ENCODE measurements at places on chromosomes 7 and 10.

DNA sequence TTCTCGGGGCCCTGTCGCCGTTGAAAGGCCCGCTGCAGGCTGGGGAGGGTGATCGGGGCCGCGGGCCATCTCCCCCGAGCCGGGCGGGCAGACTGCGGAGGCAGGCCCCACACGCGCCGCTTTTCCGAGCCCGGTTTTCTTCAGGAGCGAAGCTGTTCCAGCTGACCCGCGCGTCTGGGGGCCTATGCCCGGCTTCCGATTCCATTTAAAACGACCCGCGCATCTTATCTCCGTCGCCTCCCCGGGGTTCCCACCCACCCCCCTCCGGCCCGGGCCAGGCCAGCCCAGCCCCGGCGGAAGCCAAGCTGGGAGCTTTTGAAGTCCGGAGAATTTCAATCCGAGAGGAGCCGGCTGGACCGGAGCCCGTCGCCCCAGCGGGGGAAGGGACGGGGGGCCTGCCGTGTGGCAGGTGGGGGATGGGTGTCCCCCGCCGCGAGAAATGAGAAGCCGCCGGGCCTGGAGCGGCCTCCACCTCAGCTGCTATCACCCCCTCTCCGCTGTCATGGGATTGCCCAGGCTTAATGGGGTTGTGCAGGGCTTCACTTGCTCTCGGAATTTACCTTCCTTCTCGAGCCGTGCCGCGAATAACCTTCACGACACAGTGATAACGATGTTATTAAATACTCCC, 3.1 kb upstream of the EVX1 start:
- no peak for DNase-seq

DNA sequence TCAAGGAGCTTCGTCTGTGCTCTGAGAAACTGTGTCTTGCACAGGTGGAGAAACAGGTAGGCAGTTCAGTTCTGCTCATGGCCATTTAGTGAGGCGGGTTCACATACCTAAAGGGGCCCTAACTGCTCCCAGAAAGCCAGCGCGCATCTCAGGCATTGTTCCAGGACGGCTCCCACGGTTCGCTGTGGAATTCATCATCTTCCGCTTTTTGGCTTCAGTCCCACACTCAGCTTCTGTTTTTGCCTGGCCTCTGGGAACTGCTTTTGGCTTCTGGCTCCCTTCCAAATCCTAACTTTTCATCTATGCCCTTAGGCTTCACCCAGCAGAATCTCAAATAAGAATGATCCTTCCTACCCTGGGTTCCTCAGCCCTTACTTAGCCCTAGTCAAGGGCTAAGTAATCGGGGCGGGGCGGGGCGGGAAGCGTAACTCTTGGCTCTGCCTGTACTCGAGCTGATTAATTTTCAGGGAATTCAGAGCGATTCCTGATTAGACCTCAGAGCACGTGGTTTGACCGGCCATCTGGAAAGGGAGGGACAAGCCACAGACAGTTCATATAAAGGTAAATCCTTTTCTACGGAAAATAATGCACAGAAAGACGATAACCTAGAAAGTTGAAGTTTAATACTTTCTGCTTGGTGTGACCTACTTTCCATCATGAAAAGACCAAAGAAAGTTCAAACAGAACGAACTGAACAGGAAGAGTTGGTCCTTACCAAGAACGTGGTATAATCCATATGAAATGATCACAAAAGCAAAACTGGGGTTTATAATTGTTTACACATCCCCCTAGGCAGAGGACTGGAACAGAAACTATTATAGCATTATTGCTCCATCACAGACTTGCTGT, 105.7 kb downstream of the ST8SIA6 start:
- no peak for DNase-seq

DNA sequence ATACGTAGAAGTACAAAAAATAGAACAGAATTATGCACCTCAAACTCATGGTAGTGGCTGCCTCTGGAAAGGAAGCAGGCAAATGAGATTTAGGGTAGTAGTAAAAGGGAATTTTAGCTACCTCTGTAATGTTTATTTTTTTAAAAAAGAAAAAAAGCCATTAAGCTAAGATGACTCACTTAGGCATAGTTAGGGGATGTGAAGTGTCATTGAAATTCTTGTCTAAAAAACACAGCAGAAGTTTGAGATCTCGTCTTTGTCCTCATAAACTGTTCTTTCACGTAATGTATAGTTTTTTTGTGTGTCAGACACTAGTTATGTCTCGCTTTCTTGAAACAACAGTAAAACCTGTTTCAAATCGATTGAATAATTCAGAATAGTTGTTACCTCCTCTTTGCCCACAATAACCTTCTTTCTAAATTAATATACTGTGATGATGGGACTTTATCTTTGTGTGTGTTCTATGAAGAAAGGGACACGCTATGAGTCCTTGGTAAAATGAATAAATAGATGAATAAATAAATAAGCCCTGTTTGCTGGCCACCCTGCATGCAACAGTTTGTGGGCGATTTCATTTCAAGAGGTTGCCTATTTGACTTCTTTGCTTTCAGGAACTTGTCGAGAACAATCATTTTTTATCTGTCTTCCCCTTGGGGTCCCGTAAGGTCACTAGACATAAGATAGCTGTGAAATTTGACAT, 14.5 kb upstream of the FBXW4 start:
- DNase-seq, result no peak

- no peak for DNase-seq
Observed at GRCh38 chr10:126889421-126889820, 15.8 kb upstream of the DOCK1 start.

DNA sequence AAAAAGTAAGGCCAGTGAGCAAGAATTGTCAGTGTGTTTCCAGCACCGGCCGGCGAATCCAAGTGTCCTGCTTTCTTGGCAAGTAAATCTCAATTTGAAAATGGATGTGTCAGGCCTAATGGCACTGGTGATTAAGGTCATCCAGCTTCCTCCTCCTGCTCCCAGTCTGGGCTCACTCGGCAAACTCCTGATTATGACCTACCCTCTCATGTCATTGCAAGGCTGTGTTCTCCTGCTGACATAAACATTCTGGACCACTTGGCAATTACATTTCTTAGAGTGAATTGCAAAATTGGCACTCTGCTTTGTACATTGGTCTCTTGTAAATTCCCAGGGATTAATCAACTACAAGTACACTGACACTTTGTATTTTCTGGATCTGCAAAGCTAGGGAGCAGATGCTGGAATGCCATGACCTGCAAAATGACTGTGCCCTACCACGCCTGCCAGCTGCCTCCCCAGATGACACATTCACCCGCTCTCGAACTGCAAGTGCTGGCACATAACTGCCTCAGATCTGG, 473.8 kb downstream of the KIF20B start:
- DNase-seq, result no peak

DNA sequence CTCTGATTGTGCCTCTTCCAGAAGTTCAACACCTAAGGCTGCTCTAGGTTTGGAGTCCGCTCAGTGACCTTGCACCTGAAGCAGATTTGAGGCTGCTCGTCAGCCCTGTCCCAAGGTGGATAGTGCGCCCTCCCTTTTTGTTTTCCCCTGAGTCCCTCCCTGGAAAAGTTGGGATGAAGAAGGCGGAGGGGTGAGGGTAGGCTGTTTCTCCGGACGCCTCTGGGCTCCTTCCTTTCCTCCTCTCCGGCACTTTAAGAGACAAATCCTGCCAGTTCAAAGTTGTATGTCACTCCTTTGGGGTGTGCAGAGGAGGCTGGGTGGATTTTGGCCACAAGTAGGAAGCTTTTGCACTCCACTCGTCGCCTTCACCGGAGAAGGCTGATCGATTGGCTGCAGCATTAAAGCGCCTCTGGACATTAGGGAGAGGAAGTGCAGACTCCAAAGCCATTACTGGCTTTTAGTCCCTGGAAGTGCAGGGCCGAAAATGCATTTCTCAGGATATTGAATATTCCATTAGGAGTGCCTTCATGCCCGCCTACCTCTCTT, 81.9 kb upstream of the PRKG1 start:
- no peak for DNase-seq

DNA sequence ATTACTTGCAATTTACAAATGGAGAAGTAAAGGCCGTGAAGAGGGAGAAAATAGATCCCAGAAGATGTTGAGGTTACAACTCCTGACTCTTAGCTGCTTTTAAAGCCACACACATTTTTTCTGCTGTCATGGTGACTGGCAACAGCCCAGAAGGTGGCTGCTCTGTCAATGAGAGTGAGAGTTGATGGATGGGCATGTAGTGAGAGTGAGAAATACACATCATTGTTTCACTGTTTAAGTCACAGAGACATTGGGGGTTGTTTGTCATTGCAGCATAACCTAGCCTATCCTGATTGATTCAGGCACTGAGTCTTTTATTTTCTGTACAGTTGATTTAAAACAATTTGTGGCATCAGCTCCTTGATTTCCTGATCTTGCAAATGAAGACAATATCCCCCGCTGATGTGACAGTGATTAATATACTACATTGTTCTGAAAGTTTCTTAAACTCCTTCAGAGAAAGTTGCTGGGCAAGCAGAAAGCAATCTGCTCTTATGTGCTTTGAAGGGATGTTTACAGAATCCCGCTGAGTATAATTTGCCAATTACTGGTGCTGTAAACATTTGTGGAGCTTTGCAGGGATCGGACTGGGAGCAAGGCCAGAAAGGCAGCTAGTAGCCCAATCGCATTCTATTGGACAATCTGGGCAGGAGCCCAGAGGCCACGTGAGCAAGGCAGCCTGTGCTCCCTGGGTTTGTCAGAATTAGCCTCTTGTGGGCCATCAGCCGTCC, 229.6 kb downstream of the PRPF18 start:
- DNase-seq, result no peak

- no peak for DNase-seq
Observed at GRCh38 chr7:82605247-82605864, 161.8 kb upstream of the CACNA2D1 start.

DNA sequence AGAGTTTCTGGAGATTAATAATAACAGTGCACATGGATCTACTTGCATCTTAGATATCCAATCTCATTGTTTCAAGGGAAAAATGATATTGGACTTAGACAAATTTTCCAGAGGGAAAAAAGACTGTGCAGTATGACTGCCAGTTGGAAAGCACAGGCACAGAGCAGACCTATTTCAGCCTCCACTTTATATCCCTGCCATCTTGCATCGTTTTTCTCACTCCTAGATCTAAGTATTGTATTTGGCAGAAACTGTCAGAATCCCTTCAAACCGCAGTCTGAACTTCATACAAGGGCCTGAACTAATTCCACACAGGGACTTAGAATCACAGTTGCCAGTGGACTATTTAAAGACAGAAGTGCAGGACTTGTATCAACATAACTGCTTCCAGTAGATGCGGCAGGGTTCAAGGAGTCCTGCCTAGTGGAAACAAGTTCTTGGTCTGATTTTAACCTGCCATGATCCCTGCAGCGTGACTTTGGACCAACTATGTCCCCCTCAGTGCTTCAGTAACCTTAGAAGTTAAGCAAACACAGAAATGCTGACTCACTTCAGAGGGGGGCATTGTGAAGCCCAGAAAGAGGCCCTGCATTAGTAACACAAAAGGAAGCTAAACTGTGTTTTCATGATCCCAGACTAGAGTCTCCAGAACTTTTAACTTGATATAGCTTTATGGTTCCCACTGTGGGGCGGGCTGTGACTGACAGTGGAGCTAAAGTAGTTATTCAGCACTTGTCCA, 95.7 kb upstream of the PALS2 start:
- DNase-seq, result no peak

Data from stimulated activated CD8-positive, alpha-beta memory T cell treated with anti-CD3 and anti-CD28 coated beads, Interleukin-15, amount 100 ng/mL, for 24 hours (primary cell).